Aorta (tissue), 5 donors: ENCODE measurements at places on chromosomes 3 and 15. TPM values are rescaled to one million over a fixed set of nuclear protein-coding genes. Genes with fewer than 3 reads are reported as not detected.

Gene ARL8B
- 56.0 TPM for total RNA-seq

Gene CRABP1
- total RNA-seq: 1.9 TPM

DNA sequence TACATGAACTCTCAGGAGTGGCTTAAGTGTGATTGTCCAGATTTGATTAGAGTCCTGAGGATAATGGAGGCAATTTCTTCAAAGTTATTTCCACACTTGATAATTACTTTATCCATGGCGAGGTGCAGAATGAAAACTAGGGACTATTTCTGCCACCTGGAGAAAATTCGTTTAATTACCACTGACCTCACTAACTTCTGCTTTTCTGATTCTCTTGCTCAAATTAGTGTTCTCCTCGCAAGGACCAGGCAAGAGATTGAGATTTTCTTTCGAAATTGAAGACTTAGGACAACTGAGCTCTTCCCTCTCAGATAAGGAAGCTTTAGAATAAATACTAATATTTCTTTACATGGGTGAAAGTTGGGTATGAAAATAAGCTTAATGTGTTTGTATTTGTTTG is 135.2 kb downstream of the RYR3 start:
- DNase-seq: no peak

- peak; percentile 75 for DNase-seq
Observed at GRCh38 chr15:39028069-39028468, 463.5 kb upstream of the RASGRP1 start.

- DNase-seq: no peak
Observed at GRCh38 chr3:127736801-127737539, 64.2 kb downstream of the ABTB1 start.

GRCh38 chr3:89488800-89489580 is 381.6 kb downstream of the EPHA3 start:
- DNase-seq: no peak

DNA sequence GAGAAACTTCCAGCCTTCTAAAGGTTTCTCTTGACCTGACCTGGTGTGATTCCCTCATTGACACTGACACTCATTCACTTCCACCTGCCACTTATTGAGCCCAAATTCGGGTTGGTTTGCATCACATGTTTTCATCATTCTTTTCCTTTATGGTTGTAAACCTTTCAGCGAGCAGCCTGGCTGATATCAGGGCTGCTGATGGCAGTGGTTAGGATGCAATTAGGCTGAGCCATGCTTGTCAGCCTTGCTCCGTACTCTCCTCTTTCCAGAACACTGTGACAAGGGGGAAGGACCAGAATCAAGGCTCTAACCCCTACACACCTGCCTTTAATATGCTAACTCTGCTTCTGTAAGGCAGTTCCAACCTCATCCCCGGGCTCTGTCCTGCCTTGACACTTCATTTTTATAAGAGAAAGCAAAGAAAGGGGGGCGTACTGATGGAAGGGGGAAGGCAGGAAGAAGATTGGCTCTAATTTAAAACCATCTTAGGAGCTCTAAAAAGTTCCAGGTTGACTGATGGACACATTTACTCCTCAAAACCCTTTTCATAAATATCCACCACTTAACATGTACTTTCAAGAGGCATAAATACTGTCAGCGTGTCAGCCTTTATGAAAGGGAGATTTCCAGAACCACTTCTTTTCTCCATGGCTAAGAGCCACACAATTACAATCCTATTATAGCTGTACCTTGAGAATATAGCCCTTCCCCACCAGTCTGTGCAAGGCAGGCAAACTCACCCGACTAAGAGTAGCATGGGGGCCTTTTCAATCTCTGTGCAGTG is 5.7 kb downstream of the NMNAT3 start:
- no peak for DNase-seq

DNA sequence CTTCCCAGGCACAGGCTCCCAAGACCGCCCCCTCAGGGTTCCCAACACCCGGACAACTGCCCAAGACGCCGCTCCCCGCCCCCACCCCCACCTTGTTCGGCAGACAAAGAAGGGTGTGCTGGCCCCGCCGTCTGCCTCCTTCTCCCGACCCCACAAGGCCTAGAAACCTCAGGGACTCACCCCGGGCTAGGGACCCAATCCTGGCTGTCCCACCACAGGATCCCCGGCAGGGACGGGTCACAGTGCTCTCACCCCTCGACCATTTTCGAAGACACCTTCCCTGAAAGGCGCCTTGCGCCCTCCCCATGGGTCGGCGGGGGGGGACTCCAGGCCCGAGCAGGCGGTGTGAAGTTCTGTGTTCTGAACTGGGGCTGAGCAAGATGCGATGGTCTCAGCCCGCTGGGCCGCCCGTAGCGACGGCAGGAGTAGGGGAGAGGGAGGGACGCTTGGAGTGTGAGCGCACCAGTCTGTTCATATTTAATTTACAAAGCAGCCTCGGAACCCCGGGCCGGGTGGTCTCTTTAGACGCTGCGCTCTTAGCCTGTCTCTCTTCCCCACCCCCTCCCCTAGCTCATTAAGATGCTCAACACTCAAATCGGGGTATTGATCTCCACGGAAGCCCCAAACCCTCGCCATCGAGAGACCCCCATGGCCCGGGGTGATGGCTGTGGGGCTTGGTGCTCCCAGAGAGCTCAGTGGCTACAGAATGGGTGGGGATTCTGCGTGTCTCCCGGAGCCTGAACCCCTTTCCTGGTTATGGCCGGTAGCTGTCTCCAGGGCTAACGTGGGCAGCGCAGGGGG is 1.4 kb upstream of the ISLR2 start:
- DNase-seq: no peak
